ENCODE measurements at places on chromosomes 1 and 21. TPM values are rescaled to one million over a fixed set of nuclear protein-coding genes. Genes with fewer than 3 reads are reported as not detected.

Gene OR10J1
- total RNA-seq = not detected

Gene EIF3I
- 303 TPM for total RNA-seq

Gene EFNA3
- 4.1 TPM for total RNA-seq

Gene NPPB
- total RNA-seq = not detected

Gene RALGPS2
- total RNA-seq = 4.4 TPM

Gene FAM167B
- total RNA-seq = 0.99 TPM

Gene NPR1
- 0.19 TPM for total RNA-seq
